ENCODE measurements at places on chromosomes 1 and 21. TPM values are rescaled to one million over a fixed set of nuclear protein-coding genes. Genes with fewer than 3 reads are reported as not detected.

Gene ARTN
- total RNA-seq, result 0.18 TPM

Gene LDLRAD1
- not detected for total RNA-seq

Gene CEP170
- 101 TPM for total RNA-seq

Gene DOCK7
- 95.8 TPM for total RNA-seq

Gene ERG
- total RNA-seq, result 0.28 TPM

Gene CYB5RL
- 4.1 TPM for total RNA-seq

Gene ATF6
- 23.2 TPM for total RNA-seq

Gene CAPN8
- total RNA-seq, result under 0.01 TPM

Gene CYP4A11
- total RNA-seq, result not detected

Gene SPRR1A
- not detected for total RNA-seq

Gene ACOT11
- total RNA-seq, result 1.8 TPM

Gene EIF2D
- total RNA-seq, result 47.5 TPM

Gene MSH4
- 0.46 TPM for total RNA-seq

Gene CCDC181
- 0.14 TPM for total RNA-seq

Gene EFNA3
- total RNA-seq, result 0.14 TPM

Gene RYR2
- under 0.01 TPM for total RNA-seq

Gene BTBD8
- 6.8 TPM for total RNA-seq

Gene HCRTR1
- total RNA-seq, result not detected
